ENCODE measurements at places on chromosomes 3 and 15.

DNA sequence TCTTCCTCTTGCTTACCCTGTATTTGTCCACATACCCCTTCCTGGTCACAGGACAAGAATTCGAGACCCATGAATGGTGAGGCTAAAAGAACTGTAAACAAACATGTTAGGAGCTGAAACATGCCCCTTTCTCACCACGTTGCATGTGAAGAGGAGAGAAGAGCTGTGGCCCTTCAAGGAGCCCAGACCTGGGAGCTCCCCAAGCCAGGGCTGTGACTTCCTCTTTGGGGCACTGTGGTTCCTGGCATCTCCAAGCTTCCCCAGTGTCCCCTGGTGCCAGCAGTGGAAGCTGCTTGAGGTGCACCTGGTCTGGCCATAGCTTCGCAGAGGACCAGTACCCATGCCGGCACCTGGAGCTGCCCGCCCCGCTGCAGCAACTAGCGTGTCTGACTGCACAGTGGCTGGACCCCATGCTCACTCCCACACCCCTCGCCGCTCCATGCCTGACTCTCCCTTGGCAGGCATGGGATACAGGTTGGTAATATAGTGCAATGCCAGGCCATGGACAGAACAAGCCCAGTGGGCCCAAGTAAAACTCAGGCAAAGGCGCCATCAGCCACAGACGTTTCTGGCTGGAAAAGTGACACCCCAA lies 9.9 kb downstream of the SPCS1 start:
- DNase-seq, result no peak

- DNase-seq, result no peak
Measured at GRCh38 chr3:72427624-72428023, 420.6 kb downstream of the SHQ1 start.

DNA sequence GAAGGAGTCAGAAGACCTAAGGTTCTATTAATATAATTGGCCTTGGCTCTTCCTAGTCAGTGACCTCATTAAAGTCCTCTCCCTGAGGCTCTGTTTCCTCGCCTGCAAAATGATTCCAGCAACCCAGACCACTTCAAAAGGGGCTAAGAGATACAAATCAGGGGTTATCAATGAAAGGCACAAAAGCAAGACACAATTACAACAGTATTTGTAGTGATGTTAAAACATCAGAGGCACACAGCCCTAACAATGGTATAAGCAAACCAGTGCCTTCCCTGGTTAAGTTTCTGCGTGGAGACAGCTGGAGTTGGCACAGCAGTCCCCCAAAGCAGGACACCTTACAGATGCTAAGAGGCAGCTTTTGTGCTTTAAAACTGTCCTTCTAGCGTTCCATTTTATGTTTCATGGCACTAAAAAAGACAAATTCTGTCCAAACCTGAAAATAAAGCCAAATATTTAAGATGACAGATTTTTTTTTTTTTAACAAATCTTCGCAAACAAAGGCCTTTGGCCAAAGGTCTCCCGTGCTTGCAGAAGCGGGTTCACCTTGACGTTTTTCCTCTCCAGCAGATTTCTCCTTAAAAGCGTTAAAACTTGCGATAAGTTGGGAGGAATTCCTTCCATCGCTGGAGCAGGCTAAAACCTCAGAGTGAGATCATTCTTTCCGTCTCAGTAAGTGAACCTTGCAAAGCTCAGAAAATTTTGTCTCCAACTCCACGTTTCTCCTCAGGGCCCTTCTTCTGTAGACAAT lies 999 bp downstream of the ZNF280D start:
- no peak for DNase-seq

DNA sequence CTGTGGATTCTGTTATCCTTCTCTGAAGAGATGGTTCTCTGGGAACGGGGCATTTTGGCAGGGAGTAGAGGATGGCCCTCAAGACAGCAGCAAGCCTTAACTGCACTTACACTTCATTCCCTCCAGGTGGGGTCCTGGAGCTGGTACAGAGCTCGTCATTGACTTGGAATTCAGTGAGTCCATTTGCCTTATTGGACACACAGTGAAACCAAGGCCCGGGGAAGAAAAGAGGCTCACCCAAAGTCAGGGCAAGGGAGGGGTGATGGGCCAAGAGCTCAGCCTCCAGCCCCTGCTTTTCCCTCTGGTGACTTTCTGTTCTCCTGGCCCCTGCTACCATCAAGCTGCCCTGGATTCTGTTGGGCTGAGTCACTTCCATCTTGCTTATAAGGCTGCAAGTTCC lies 125.6 kb downstream of the ETFA start:
- DNase-seq, result no peak

GRCh38 chr3:25938566-25939325 lies 148.9 kb downstream of the OXSM start:
- DNase-seq, result no peak

DNA sequence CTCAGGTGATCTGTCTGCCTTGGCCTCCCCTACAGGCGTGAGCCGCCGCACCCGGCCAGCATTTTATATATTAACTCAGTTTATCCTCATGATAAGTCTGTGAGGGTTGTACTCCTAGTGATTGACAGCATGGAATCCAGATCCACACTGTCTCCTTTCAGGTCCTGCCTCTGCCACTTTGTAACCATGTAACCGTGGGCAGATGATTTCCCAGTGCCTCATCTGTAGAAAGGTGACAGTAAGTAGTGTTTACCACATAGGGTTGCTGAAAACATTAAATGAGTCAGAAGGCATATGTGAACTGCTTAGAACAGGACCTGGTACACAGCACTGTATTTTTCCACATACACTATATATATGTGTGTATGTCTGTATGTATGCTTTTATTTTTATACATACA lies 2.4 kb downstream of the FYTTD1 start:
- peak; percentile 65 for DNase-seq

GRCh38 chr15:66841953-66842681 lies 140.1 kb downstream of the SMAD6 start:
- DNase-seq, result no peak

- no peak for DNase-seq
Measured at GRCh38 chr3:195738274-195739044, 17.7 kb downstream of the MUC20 start.

DNA sequence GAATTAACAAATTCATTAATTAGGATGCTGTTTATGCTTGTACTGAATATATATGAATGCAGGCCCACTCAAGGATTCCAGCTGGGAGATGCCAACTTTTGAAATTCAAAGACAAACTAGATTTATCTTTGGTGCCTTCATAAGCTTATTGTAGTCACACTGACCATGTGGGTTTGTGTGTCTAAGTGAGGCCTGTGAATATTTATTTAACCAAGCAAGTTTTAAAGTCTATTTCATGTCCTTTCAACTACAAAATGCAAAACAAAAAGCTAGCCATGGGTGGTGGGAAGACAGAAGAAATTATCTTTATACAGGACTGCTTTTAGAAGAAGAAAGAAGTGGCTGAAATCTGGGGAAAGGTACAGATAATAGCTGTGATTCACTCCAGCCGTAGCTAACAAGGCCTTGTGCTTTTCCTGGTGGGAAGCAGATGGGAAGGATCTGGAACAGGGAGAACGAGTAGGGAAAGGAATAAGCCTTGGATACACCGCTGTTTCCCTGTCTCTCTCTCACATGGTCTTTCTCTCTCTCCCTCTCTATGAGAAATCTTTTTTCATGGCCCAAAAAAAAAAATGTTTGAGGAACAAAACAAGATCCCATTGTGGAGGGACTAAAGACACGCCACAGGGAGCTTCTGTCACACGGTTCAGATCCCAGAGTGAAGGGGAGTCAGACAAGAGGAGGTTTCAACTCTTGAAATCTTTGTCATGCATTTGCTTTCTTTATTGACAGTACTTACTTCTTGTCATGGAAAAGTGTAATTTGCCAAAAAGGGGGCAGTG lies 225.5 kb downstream of the RORA start:
- no peak for DNase-seq

DNA sequence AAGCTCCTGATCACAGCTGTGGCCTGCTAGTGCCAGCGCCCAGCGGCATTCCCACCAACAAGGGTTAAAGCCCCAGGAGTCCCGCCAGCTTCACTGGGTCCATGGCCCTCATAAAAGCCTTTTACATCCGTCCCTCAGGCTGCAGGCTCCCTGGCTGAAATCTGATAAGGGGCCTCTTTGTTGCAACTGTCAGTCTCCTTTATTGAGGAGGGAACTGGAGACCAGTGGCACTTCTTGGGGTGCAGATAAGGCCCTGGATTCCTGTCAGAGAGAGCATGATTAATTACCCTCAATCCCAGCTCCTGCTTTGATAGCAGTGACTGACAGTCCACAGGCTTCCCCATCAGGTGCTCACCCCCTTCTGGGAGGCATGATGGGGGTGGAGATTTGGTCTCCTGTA lies 30.9 kb upstream of the CLK3 start:
- DNase-seq, result no peak

DNA sequence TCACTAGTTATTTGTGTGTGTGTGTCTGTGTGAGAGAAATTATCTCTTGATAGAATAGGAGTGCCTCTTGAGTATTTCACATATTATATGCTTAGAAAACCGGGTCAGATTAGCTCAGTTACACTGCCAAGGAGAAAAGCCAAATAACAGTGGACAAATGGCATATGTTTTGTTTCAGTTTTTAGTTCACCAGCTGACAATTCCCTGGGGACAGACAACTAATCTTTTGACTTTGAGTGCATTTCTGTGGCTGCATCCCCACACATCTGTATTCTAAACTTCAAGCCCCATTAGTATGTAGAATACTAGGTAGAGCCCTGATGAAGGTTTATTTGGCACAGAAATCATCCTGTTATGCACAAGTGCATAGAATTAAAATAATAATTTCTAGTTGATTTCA lies 227.7 kb upstream of the CNTN3 start:
- no peak for DNase-seq

- DNase-seq, result no peak
Measured at GRCh38 chr3:160180581-160181216, 44.5 kb upstream of the C3orf80 start.

- no peak for DNase-seq
Measured at GRCh38 chr3:152226176-152226575, 42.6 kb upstream of the MBNL1 start.

DNA sequence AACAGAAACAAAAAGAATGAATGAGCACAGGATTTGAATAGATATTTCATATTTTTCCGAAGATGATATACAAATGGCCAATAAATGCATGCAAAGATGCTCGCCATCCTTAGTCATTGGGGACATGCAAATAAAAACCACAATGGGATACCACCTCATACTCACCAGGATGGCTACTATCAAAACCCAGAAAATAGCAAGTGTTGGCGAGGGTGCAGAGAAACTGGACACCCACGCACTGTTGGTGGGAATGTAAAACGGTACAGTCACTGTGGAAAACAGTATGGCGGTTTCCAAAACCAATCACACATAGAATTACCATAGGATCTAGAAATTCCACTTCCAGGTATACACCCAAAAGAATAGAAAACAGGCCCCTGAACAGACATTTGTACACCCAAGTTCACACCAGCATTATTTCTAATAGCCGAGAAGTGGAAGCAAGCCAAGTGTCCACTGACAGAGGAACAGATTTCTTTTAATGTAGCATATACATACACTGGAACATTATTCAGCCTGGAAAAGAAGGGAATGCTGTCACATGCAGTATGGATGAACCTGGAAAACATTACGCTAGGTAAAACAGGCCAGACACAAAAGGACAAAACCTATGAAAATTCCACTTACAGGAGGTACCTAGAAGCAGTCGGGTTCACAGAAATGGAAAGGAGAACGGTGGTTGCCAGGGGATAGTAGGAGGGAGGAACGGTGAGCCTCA lies 3.6 kb downstream of the RNF168 start:
- peak; percentile 58 for DNase-seq

GRCh38 chr3:157248590-157249422 lies 88.9 kb upstream of the CCNL1 start:
- no peak for DNase-seq

DNA sequence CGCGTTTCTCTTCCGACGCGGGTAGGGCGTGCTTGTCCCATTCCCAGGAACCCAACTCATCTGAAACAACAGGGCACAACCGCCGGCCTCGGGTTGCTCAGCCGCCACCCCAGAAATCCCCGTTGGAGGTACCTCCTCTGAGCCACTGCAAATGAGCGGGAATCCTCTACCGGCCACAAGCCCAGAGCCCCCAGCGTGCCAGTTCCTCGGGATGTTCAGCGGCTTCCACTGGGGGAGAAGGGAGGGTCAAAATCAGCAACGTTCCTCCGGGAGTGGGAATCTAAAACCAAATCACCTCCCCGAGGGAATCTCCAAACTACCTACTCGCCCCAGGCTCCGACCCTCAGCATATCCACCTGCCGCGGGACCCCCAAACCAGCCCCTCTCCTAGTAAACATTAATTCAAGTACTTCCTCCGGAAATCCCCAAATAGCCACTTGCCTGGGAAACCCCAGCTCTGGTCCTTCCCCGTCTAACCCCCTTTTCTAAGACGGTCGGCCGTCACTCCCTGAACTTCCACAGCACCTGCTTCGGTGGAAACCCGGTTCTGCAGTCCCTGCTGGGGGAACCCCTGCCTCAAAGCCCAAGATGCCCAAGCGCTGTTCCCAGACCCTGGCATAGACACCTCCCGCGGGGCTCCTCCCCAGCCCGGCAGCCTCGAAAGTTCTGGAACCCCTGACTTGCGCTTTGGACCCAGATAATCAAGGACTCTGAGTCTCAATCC lies 887 bp downstream of the OXTR start:
- no peak for DNase-seq

Data from T-helper 2 cell treated with Interferon-gamma antibody and Interleukin-4, amounts not matched to agents 5 μg/mL and 100 μg/mL, for 36 hours (primary cell).